ENCODE measurements at places on chromosomes 16 and 17. TPM values are rescaled to one million over a fixed set of nuclear protein-coding genes. Genes with fewer than 3 reads are reported as not detected.
A peak's percentile ranks its signal among the peaks of the same experiment; 100 is the strongest.

DNA sequence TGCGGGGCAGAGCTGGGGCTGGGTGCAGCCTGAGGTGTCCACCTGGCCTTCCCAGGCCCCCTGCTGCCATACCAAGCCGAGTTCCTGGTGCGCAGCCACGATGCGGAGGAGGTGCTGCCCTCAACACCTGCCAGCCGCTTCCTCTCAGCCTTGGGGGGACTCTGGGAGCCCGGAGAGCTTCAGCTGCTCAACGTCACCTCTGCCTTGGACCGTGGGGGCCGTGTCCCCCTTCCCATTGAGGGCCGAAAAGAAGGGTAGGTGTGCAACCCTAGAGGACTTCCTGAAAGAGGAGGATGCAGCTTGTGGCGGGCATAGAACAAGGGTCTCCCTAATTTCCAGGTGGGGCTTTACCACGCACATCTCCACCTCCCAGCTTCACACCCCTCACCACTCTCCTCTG is 2.5 kb downstream of the SGCA start:
- no peak overlapping the region for H3K27ac ChIP-seq
- no peak overlapping the region for H3K4me3 ChIP-seq
- no peaks in the 10 kb centered on the region for H3K36me3 ChIP-seq
- H3K27me3 ChIP-seq, result no peaks in the 10 kb centered on the region

PIK3R5 gene
- total RNA-seq, result 118 TPM

- H3K36me3 ChIP-seq, result no peaks in the 10 kb centered on the region
- H3K4me1 ChIP-seq, result peaks cover 26% of the 10 kb centered on the region
- H3K27ac ChIP-seq, result peak overlapping the region; percentile 31
- DNase-seq, result no peak
- no peak overlapping the region for H3K4me3 ChIP-seq
- no peaks in the 10 kb centered on the region for H3K27me3 ChIP-seq
Observed at GRCh38 chr16:19118938-19119431, 5.2 kb downstream of the ITPRIPL2 start.

KCNJ16 gene
- not detected for total RNA-seq

DNA sequence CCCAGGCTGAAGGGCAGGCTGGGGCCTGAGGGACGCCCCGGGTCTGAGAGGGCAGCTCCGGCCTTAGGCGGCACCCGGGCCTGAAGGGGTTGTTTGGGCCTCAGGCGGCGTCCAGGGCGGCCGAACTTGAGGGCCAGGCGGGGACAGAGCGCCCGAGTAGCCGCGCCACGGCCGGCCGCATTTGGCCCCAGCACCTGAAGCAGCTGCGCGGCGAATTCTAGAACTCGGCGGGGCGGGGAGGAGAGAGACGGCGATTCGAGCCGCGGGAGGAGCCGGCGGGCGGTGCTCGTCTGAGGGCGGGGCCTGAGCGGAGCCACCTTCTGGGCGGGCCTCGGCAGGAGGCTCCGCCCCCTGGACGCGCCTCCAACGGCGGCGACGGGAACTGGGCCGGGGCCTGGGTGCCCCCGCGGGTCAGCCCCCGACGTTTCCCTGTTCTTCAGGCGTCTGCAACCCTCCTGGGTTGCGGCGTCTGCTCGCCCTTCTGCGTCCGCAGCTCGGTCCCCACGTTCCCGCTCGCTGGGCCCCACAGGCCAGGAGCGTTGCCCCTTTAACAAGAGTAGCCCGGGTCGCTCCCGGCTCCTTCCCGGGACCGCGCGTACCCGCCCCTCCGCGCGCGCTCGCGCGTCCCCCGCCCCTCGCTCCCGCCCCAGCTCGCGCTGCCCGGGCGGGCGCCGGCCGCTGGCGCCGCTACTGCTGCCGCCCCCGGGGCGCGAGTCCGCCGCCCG is at the start of the genes INCA1 and KIF1C:
INCA1 (minus strand) TSS at position 221 of the 725 bp plus-strand sequence. CDS start 3,085 bp downstream, outside the sequence.
KIF1C (plus strand) TSS at position 649 of the 725 bp plus-strand sequence. CDS start 2,297 bp downstream, outside the sequence.
- H3K4me1 ChIP-seq, result peaks cover 11% of the 10 kb centered on the region
- peaks cover 5% of the 10 kb centered on the region for H3K36me3 ChIP-seq
- peak within 1 kb of the TSS; percentile 44 for H3K27ac ChIP-seq
- DNase-seq, result peak; percentile 85
- H3K4me3 ChIP-seq, result peak within 1 kb of the TSS; percentile 62

BFAR gene
- 50.0 TPM for total RNA-seq

- DNase-seq, result no peak
- H3K27me3 ChIP-seq, result peaks cover 8% of the 10 kb centered on the region
- no peak within 1 kb of the TSS for H3K27ac ChIP-seq
- H3K4me3 ChIP-seq, result no peak within 1 kb of the TSS
- no peaks in the 10 kb centered on the region for H3K36me3 ChIP-seq
- no peaks in the 10 kb centered on the region for H3K4me1 ChIP-seq
Observed at GRCh38 chr17:44267818-44268490, at the start of gene SLC4A1. Gene SLC4A1 (minus strand): TSS chr17:44268135. CDS start chr17:44262866, 5,269 bp downstream.

- H3K36me3 ChIP-seq, result peaks cover 55% of the 10 kb centered on the region
- no peaks in the 10 kb centered on the region for H3K4me1 ChIP-seq
- no peak for DNase-seq
- H3K27ac ChIP-seq, result no peak within 1 kb of the TSS
Observed at GRCh38 chr17:28613931-28614381, at the start of gene RSKR. Gene RSKR (minus strand): TSS chr17:28614185. CDS start chr17:28614161, 24 bp downstream.

CDT1 gene
- total RNA-seq, result 1.6 TPM

ITGAD gene
- total RNA-seq, result not detected

TVP23C gene
- total RNA-seq, result 23.1 TPM

CPHXL gene
- not detected for total RNA-seq

DNA sequence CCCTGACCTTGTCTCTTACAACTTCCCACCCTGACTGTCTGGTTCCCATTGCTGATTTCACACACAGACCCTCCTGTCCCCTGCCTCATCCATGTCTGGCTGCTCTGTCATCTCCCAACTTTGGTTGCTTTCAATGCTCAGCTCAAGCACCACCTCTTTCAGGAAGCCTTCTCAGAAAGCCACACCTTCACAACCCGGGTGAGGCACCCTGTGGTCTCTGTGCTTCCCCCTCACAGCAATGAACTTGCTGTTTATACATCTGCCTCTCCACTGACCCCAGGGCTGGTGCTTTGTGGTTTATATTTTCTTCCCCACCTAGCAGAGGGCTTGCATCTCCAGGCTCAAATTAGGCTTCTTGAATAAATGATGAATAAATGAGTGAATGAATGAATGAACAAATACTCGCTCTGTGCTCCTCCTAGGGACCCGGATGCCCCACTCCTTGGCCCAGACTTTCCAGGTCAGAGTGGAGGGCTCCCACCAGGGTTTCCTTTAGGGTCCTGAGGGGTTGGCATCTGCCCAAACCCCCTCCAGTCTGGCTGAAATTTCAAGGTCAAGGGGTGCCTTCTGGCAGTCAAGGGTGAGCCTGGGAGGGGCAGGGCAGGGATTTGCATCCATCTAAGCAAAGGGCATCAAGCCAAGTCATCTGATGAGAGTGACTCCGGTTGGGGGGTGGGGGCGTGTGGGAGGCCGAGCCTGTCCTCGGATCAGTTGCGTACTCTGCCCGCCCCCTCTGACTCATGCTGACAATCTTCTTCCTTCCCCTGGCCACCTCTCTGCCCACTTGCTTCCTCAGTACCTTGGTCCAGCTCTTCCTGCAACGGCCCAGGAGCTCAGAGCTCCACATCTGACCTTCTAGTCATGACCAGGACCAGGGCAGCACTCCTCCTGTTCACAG is at the start of gene ITGAX:
ITGAX (plus strand) TSS at position 783 of the 898 bp plus-strand sequence; CDS start at position 862, 79 bp downstream.
- H3K27ac ChIP-seq, result peak within 1 kb of the TSS; percentile 64
- H3K27me3 ChIP-seq, result peaks cover 16% of the 10 kb centered on the region
- peak; percentile 54 for DNase-seq
- H3K4me1 ChIP-seq, result peaks cover 4% of the 10 kb centered on the region
- H3K36me3 ChIP-seq, result no peaks in the 10 kb centered on the region

CD300LB gene
- not detected for total RNA-seq

RNF151 gene
- 0.38 TPM for total RNA-seq

GRCh38 chr16:56956756-56957155 is 5.0 kb upstream of the CETP start:
- no peak for DNase-seq
- H3K27me3 ChIP-seq, result no peaks in the 10 kb centered on the region
- H3K27ac ChIP-seq, result no peak overlapping the region
- H3K4me3 ChIP-seq, result no peak overlapping the region

GRCh38 chr17:13833921-13834320 is 232.2 kb upstream of the HS3ST3A1 start:
- H3K4me3 ChIP-seq, result no peak overlapping the region
- H3K27me3 ChIP-seq, result no peaks in the 10 kb centered on the region
- no peak for DNase-seq
- H3K36me3 ChIP-seq, result no peaks in the 10 kb centered on the region
- no peaks in the 10 kb centered on the region for H3K4me1 ChIP-seq
- no peak overlapping the region for H3K27ac ChIP-seq

- peaks cover 23% of the 10 kb centered on the region for H3K36me3 ChIP-seq
- H3K4me3 ChIP-seq, result no peak overlapping the region
- no peaks in the 10 kb centered on the region for H3K4me1 ChIP-seq
- no peak overlapping the region for H3K27ac ChIP-seq
Observed at GRCh38 chr17:60652454-60653247, 25.0 kb upstream of the BCAS3 start.

GRCh38 chr17:72622661-72623433 is 469.6 kb downstream of the SLC39A11 start:
- H3K27ac ChIP-seq, result no peak overlapping the region
- H3K27me3 ChIP-seq, result peaks cover 28% of the 10 kb centered on the region
- no peak overlapping the region for H3K4me3 ChIP-seq

DNA sequence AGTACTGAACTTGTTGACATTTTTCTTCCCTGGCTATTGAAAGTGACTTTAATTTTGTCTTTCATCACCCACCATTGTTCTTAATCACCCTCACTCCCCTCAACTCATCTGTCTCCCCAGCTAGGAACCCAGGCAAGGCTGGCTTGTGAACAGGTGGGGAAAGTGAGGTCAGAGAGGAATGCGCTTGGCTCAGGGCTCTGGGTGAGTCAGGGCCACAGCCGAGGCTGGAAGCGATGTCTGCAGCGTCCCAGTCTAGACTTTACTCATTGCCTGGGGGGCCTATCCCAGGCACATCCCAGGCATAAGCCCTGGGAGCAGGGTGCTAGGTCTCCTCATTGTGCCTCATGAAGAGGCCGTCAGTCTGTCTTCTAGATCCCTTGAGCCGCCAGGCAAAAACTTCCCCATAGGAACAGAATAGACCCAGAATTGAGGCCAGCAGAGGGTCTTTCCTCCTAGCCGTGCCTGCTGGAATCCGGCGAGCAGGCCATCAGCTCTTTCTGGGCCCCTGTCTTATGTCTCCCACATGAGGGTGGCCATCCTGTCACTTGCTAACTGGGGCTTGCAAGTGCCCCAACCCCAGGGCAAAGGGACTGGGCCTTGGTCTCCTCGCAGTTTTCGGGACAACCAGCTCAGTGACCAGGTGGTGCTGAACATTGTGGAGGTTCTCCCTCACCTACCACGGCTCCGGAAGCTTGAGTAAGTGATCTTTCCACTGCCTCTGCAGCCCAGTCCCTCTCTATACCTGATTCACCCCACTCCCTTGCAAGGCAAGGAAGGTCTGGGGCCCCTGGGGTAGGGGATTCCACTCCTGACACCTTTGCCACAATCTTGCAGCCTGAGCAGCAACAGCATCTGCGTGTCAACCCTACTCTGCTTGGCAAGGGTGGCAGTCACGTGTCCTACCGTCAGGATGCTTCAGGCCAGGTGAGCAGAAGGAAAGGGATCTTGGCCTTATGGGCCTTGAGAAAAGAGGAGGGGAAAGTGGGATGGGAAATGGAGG is 40.1 kb downstream of the NLRC5 start:
- no peaks in the 10 kb centered on the region for H3K27me3 ChIP-seq
- peaks cover 91% of the 10 kb centered on the region for H3K4me1 ChIP-seq
- peaks cover 93% of the 10 kb centered on the region for H3K36me3 ChIP-seq
- H3K27ac ChIP-seq, result peak overlapping the region; percentile 22

SEZ6L2 gene
- 0.82 TPM for total RNA-seq

INTS2 gene
- 15.3 TPM for total RNA-seq

DNA sequence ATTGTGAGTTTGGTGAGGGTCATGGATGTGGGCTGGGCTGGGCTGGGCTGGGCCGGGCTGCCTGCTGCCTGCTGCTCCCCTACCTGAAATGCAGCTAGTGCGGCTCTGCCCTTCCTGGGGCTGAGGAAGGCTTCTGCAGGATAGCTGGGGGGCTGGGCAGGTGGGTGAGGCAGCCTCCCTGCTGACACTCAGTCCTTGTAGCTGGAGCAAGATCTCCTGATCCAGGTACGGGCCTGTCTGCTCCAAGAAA is 4.7 kb downstream of the RPL13 start:
- H3K4me3 ChIP-seq, result no peak overlapping the region
- H3K27me3 ChIP-seq, result no peaks in the 10 kb centered on the region
- H3K27ac ChIP-seq, result no peak overlapping the region
- no peak for DNase-seq

DNA sequence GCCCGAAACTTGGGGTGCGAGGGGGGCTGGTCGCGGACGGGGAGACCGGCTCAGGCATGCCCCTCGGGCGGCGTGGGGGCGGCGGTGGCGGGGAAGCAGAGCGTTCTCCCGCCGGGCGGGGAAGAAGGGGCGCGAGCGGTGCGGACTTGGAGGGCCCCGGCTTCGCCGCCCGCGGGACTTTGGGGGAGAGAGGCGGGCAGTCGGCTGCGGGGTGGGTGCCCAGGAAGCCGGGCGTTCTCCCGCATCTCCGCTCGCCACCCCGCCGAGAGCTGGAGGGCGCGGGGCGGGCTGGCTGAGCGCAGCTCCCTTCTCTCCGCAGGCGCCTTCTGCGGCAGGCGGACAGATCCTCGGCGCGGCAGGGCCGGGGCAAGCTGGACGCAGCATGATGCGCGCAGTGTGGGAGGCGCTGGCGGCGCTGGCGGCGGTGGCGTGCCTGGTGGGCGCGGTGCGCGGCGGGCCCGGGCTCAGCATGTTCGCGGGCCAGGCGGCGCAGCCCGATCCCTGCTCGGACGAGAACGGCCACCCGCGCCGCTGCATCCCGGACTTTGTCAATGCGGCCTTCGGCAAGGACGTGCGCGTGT is 772 bp downstream of the NTN1 start:
- peaks cover 13% of the 10 kb centered on the region for H3K27me3 ChIP-seq
- DNase-seq, result no peak
- H3K4me3 ChIP-seq, result peak overlapping the region; percentile 76
- H3K27ac ChIP-seq, result no peak overlapping the region
- H3K36me3 ChIP-seq, result no peaks in the 10 kb centered on the region

SMG6 gene
- 55.4 TPM for total RNA-seq

- DNase-seq, result no peak
- H3K4me3 ChIP-seq, result no peak overlapping the region
- H3K27ac ChIP-seq, result no peak overlapping the region
- H3K4me1 ChIP-seq, result no peaks in the 10 kb centered on the region
- H3K36me3 ChIP-seq, result peaks cover 24% of the 10 kb centered on the region
- no peaks in the 10 kb centered on the region for H3K27me3 ChIP-seq
Observed at GRCh38 chr17:44083250-44083849, 12.8 kb downstream of the G6PC3 start.

GRCh38 chr17:48392857-48393256 is 37.2 kb downstream of the SKAP1 start:
- peaks cover 44% of the 10 kb centered on the region for H3K36me3 ChIP-seq
- H3K4me3 ChIP-seq, result no peak overlapping the region
- DNase-seq, result no peak
- H3K4me1 ChIP-seq, result no peaks in the 10 kb centered on the region
- no peak overlapping the region for H3K27ac ChIP-seq

NT5M gene
- total RNA-seq, result 1.4 TPM

GRCh38 chr17:2940352-2940751 is 123.1 kb downstream of the OR1D5 start:
- no peaks in the 10 kb centered on the region for H3K27me3 ChIP-seq
- no peak overlapping the region for H3K27ac ChIP-seq
- no peak for DNase-seq
- H3K4me3 ChIP-seq, result no peak overlapping the region
- H3K36me3 ChIP-seq, result peaks cover 4% of the 10 kb centered on the region
- H3K4me1 ChIP-seq, result peaks cover 16% of the 10 kb centered on the region

- no peaks in the 10 kb centered on the region for H3K36me3 ChIP-seq
- no peak overlapping the region for H3K4me3 ChIP-seq
- no peak overlapping the region for H3K27ac ChIP-seq
- peaks cover 12% of the 10 kb centered on the region for H3K27me3 ChIP-seq
- H3K4me1 ChIP-seq, result peaks cover 18% of the 10 kb centered on the region
- no peak for DNase-seq
Observed at GRCh38 chr17:44331249-44331760, 6.7 kb upstream of the SLC25A39 start.

Data from T-cell (primary cell).